Activated CD8-positive, alpha-beta memory T cell treated with anti-CD3 and anti-CD28 coated beads for 4 hours (primary cell): ENCODE measurements at places on chromosomes 3 and 15.

GRCh38 chr15:49323207-49323606 lies 99.8 kb upstream of the FGF7 start:
- no peak for DNase-seq

DNA sequence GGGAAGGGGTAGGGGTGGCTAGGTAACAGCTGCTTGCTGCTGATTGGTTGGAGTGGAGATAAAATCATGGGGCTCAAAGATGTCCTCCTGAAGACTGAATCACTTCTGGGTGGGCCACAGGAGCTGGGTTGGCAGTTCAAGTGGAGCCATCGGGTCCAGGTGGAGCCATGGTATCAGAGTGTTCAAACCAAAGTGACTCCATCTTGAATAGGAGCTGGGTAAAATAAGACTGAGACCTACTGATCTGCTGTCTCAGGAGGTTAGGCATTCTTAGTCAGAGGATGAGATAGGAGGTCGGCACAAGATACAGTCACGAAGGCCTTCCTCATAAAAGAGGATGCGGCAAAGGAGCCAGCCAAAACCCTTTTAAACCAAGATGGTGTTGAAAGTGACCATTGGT lies 96.5 kb downstream of the RTP4 start:
- no peak for DNase-seq

DNA sequence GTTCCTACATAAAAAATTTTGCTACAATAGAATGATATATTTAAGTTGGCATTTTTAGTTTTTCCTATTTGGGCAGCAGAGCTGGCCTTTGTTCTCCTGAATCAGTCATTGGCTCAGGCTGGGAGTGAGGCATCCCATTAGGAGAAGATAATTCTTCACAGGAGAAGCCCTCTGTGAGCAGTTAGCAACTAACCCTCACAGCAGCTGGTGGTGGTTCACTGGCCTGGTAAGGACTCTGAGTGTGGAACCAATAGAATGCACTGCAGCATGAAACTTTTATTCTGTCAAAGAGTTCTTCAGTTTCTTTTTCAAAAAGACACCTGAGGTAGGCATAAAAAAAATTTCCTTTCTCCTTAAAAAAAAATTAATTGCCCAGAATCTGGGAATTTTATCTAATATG lies 562.6 kb downstream of the ZNF385D start:
- no peak for DNase-seq

- no peak for DNase-seq
Measured at GRCh38 chr3:186750316-186750715, 33.1 kb upstream of the EIF4A2 start.

GRCh38 chr3:160810362-160811236 lies 54.6 kb downstream of the PPM1L start:
- no peak for DNase-seq

GRCh38 chr3:66642484-66642883 lies 141.7 kb upstream of the LRIG1 start:
- DNase-seq, result no peak

DNA sequence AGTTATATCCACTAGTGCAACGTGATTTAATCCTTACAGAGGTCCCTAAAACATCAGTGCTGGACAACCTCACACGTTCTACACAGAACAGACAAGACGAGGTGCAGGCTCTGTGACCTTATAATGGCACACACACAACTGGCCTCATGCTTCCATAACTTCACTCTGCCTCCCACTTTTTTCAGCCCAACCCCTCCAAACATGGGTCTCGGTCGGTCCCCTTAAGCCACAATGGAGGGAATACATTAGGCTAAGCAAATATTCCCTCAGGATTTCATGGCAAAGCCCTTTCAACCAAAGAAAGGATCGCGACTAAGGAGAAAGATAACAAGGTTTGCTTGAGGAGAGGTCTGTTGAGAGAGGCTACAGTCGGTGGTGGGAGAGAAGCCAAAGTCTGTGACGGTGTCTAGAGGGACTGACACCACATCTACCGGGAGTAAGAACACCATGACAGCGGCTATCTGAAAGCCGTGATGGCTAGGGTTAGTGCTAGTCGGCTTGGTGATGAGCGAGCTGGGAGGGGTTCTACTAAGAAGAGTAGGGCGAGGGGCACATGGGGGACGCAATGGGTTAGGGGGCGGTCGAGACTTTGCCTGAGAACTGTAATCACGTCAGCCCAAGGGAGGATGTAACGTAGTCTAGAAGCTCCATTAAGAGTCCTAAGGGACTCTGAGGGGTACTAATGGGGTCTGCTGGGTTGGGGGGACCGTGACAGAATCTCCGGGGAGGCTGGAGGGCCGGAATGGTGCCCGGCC lies 1.0 kb downstream of the MYO9A start:
- DNase-seq, result no peak

- DNase-seq, result no peak
Measured at GRCh38 chr3:172648747-172649146, 62.1 kb downstream of the NCEH1 start.

- no peak for DNase-seq
Measured at GRCh38 chr3:195867631-195868335, 40.6 kb downstream of the TNK2 start.

DNA sequence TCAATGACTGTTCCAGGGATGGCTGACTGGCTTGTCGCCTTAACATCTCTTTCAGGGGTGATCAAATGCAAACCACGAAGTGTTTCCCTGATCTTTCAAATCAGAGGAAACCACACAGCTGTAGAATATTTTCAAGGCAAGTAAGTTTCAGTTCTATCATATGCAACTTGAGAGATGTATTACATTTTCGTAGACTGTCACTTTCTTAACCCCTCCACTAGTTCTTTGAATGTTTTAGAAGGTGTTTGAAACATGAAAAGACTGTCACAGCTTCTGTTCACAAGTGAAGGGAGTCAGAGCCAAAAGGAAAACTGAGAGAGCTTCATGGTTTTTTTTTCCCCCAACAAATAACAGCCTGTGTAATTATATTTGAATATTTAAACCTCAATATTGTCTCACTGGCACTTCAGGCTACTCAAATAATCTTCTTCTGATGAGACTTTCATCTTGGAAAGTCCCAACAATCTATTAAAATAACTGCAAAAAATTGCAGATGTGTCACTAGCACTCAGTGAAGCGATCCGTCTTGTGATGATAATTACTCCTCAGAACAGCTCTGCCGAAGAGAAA lies 25.9 kb upstream of the CAPN7 start:
- no peak for DNase-seq

DNA sequence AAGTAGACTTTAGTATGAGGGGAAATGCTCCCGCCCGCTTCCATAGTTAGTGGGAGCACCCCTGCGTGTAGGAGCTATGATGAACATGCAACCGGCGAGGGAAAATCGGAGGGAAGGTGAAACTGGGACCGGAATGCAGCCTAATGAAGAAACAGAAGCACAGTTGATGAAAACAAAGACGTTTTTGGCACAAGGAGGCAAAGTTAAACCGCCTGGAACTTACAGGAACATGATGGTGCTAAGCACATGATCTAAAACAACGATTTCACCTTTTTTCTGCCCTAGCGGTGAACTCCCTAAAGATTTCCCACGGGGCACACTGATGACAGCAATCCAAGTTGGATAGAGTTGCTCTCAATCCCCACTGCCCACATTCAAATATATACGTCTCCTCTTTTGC lies 49.4 kb upstream of the SPATA12 start:
- no peak for DNase-seq

- no peak for DNase-seq
Measured at GRCh38 chr3:99627062-99627826, 11.2 kb upstream of the COL8A1 start.

- DNase-seq, result no peak
Measured at GRCh38 chr3:23701716-23702597, 103.8 kb upstream of the UBE2E1 start.

GRCh38 chr3:30083315-30083714 lies 523.1 kb upstream of the TGFBR2 start:
- no peak for DNase-seq

DNA sequence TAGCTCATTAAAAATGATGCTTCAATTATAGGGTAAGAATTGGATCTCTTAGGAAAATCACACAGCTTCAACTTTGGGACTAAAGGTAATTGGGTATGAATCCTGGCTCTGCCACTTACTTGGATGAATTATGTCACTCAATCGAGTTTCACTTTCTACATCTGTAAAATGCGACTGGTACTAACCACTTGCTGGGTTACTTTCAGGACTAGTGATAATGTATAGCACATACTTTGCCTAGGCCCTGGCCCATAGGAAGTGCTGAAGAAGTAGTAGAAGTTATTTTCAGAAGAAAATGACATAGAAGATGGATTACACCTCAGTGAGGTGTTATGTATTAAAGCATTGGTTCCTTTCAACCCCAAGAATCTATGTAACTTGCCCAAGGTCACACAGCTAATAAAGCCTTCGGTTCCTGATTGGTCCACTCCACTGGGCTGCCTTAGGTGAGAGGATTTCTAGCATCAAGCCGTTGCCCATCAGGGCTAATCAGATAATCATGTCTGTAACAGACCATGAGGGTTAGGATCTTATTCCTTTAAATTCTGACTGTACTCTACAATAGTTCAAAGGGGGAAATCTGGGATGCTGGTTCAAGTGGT lies 29.4 kb upstream of the AP4E1 start:
- no peak for DNase-seq

GRCh38 chr3:38114052-38114874 lies 22.7 kb downstream of the ACAA1 start:
- DNase-seq, result no peak

GRCh38 chr3:119125742-119126504 lies 20.0 kb upstream of the TEX55 start:
- DNase-seq, result no peak

- no peak for DNase-seq
Measured at GRCh38 chr3:188049606-188050530, 104.1 kb upstream of the LPP start.

DNA sequence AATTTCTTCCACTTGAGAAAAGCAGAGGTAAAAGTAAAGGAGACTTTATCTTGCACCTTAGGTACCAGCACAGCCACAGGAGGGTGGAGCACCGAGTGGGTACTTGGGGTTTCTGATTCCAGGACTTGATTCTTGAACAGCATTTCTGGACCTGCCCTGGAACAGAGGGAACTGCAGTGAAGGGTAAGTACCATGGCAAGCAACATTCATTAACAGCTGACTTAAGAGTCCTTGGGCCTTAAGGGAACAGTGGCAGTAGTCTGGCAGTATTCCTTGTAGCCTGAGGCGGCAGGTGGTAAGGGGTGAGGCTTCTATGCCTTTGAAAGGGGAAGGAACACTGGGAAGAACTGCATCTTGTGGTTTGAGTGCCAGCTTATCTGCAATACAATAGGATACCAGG lies 551.9 kb downstream of the RSL24D1 start:
- DNase-seq, result no peak

DNA sequence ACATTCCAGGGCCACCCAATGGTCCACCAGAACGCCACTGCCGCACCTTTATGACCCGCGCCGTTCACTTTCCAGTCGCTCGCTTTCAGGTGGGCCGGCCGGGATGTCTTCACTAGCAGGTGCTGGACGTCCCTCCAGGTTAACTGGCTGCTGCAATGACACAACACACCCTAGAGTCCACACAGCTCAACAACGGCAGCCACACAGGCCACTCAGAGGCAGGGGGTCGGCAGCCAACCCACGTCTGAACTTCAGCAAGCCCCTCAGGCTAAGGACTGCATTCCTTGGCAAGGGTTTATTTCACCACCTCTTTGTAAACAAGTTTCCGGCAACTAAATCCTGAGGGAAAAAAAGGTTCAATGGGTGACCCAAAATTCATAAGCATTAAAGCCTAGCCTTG lies 89.2 kb upstream of the SNRPA1 start:
- no peak for DNase-seq

- no peak for DNase-seq
Measured at GRCh38 chr15:40310001-40310959, 2.5 kb upstream of the PLCB2 start.

DNA sequence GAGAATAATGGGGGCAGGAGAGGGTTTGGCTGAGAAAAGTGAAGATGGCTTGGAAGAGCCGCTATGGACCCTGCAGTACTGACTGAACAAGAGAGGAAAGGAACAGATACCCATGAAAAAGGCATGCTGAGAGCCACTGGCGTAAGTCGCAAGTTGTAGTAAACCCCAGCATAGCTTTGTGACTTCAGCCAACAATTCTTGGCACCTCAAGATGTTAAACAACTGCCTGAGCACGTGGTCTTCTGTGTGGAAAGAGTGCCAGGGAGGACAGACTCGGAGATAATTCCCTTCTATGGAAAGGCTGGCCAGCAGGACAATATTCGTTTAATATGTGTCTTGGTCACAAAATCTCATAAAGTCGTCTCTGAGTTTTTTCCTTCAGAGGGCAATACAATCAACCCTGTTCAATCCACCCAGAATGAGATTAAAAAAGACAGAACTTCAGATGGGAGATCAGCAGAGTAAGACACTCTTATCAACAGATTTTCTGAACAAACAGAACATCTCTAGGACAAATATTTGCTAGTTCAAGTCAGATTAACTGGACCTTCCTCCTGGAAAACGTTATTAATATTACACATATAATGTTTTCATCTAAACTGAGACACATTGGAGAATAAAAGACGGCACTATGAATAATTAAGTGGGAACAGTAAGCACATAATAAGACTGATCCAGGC lies 49.2 kb downstream of the NEK10 start:
- no peak for DNase-seq

GRCh38 chr3:194633349-194634004 lies at the start of gene TMEM44:
Gene TMEM44, minus strand, starts transcription at chr3:194633419. Its CDS starts 204 bp downstream, at chr3:194633215.
- peak; percentile 27 for DNase-seq

DNA sequence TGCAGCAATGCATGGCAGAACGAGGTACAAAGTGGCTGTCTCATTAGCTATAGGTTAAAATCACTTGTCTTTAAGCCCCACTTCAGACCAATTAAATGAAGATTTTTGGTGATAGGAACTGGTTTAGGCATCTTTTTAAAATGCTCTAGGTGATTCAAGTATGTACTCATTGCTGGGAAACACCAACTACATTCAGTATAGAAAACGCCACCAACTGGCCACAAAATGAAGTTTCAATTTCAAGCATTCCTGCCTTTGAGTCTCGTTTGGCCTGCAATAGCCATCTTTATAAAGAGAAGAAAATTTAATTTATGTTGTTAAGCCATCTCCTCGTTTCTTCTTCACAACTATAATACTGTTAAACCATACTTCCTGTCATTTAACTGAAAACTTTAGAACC lies 587.9 kb downstream of the GBE1 start:
- DNase-seq, result no peak

DNA sequence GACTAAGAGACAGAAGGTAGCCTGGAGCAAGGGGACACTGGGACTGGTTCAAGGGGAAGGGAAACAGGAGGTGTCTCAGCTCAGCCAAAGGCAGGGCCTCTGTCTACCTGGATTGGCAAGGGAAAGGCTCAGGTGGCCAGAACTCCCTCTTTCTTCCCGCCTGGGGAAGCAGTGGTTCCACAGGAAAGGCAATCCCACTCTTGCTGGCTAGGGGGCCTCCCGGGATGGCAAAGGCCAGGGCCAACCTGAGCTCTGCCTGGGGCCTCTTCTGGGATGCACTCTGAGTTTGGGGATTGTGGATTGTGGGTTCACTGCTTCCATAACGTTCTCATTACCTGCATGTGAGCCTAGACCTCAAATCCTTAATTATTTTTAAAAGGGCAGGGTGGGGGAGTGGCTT lies 13.0 kb upstream of the PARP6 start:
- DNase-seq, result no peak

- no peak for DNase-seq
Measured at GRCh38 chr15:82122746-82123400, 77.1 kb upstream of the MEX3B start.
